ENCODE measurements at places on chromosomes 2 and 18. TPM values are rescaled to one million over a fixed set of nuclear protein-coding genes. Genes with fewer than 3 reads are reported as not detected.

DNA sequence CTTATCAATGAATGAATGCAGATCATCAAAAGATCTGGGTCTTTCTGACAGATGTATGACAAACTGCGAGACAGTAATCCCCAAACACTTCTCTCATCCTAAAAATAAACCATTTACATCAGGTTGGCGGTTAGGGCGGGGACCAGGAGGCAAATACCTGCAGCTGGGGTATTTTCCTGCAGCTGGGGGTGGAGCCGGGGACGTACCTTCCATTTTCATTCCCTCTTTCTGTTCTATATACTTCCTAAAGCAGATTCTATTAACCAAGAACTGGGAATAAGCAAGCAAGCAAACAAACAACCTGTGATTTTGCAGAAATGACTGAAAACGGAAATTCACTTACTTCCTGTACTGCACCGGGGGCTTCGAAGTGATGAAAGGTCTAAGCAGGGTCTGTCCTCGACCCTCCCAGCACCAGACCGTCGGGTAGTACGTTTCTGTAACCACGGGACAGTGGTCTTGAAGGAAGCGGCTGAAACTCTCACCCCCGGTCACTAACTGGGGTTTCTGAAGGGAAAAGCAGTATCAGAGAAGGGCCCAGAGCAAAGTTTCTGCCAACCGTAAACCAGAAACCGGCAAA, 1.2 kb downstream of the ABHD3 start:
- no peak for DNase-seq

- no peak for DNase-seq
These were observed 84.0 kb upstream of the BOD1L2 start for GRCh38 chr18:57062844-57063243.

- peak; percentile 84 for DNase-seq
These were observed 19.2 kb downstream of the NEURL3 start for GRCh38 chr2:96485751-96486651.

DNA sequence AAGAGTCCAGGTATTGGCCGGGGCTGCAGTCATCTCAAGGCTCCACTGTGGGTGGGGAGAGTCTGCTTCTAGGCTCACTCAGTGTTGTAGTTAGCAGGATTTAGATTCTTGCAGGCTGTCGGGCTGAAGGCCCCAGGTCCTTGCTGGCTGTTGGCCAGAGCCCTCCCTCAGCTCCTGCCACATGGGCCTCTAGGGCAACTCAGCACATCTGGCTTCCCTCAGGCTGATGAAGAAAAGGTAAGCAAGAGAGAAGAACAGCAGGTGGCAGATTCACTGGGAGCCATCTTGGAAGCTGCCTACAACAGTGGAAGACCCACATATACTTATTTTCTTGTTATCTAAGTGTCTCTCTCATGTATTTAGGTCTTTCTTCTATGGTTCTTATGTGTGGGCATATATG, 4.3 kb downstream of the MRPS9 start:
- no peak for DNase-seq

- DNase-seq: peak; percentile 76
These were observed 89.5 kb upstream of the STK39 start for GRCh38 chr2:168336786-168337388.

GRCh38 chr18:30004965-30005364, 1037.6 kb downstream of the DSC3 start:
- DNase-seq: no peak

- DNase-seq: no peak
These were observed 694.5 kb downstream of the TDRD15 start for GRCh38 chr2:21818212-21818795.

GRCh38 chr2:112835536-112836162, 930 bp downstream of the IL1B start:
- DNase-seq: no peak

DNA sequence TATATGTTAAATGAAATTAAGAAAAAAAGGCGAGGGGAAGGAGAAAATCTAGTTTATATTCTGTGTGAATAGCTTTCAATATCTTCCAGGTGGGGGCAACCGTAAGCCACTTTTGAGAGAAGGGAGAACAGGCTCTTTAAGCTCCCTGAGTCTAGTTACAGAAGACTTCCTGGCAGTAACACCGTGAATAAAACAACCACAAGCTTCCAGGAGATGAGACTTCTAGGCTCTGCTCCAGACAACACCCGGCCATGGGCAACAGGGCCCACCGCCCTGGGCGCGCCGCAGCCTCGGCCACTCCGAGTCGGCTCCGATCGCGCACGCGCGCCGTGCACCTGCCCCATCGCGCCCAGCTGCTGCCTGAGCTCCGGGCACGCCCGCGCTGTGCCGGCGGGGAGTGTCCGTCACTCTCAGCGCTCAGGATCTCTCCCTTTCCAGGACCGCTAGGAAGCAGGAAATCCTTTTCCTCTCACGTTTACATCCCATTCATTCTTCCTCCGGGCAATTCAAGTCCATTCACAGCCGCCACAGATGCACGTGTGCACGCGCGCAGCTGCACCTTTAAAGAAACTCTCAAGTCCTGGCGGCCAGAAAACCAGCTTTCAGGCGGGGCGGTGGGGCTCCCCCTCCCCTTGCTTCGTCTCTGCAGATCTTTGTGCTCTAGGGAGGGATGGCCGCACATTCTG, 19.4 kb upstream of the PAX3 start:
- DNase-seq: peak; percentile 85

DNA sequence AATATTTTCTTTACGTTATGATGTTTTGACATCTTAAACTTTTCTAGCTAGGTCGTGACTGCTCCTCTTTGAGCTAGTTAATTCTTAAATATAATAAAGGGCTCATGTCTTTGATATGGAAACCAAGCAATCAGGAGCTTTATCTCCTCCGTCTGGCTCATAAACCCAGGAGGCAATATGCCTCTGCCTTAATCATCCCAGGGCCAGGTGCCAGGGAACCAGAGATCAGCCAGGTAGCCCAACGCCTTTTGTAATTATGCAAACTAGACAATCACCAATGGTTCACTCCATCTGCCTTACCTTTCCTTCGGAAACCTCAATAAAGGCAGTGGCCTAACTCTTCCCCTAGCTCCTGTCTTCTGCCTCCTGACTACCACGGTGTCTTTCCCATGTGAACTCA, 213.7 kb downstream of the KCNJ3 start:
- no peak for DNase-seq

- no peak for DNase-seq
These were observed 191.0 kb upstream of the FN1 start for GRCh38 chr2:215626812-215627281.

- DNase-seq: no peak
These were observed 58.0 kb downstream of the NYAP2 start for GRCh38 chr2:225457482-225457881.

DNA sequence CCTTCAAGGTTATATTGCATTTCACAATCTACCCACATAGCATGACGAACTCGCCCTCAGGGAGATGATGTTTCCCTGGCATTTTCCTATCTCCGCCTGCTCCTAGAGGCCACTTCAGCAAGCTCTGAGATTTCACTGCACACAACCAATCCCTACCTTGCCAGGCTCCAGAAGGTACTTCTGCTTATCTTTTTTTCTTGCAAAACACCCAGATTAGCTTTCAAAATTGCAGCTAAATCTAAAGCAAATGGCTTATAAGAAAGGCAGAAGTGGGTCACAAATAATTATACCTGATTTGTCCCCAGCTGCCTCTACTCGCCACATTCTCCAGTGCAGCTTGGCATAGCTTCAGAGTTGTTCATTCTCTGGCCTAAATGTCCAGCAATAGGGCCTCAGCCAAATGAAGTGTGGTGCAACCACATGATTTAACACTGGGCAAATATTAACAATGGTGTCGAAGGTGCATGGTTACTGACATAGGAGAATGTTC, 32.4 kb upstream of the MRPL19 start:
- no peak for DNase-seq

- DNase-seq: no peak
These were observed 204.2 kb downstream of the CBLN2 start for GRCh38 chr18:72339976-72340375.

GRCh38 chr2:84902526-84902925, 2.9 kb upstream of the TMSB10 start:
- no peak for DNase-seq

GRCh38 chr2:17255071-17255470, 263.2 kb downstream of the RAD51AP2 start:
- DNase-seq: no peak

DNA sequence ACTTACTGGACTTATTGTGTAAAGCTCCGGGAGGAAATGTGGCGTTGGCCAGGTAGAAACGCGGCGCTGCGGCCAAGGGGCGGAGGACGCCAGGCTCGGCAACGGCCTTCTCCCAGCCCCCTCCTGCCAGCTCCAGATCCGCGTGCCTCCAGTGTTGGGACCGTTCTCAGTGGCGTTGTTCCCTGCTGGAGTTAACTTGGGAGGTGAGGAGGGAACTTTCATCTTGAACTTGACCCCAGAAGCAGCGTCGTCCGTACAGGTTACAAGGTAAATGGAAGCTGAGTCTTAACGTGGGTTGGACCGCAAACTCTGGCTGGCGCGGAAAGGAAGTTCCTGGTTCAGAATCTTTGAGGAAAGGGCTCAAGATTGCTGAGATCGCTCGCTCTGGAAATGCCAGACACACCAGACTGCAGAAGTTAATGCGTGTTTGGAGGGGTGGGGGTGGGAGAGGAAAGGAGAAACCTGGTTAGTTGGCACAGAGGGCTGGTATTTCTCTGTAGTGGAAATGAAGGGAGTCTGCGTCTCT, 1.3 kb downstream of the TANC1 start:
- peak; percentile 79 for DNase-seq

DNA sequence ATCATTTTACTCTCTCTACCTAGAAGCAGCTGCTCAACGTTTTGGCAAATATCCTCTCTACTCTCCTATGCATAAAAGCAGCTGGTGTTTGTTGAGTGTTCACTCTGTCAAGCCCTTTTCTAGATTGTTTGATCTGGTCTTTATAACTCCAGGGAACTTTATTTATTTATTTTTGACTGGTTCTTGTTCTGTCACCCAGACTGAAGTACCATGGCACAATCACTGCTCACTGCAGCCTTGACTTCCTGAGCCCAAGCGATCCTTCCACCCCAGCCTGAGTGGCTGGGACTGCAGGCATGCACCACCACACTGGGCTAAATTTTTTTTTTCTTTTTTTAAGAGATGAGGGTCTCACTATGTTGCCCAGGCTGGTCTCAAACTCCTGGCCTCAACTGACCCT, 12.7 kb downstream of the CATIP start:
- peak; percentile 70 for DNase-seq

DNA sequence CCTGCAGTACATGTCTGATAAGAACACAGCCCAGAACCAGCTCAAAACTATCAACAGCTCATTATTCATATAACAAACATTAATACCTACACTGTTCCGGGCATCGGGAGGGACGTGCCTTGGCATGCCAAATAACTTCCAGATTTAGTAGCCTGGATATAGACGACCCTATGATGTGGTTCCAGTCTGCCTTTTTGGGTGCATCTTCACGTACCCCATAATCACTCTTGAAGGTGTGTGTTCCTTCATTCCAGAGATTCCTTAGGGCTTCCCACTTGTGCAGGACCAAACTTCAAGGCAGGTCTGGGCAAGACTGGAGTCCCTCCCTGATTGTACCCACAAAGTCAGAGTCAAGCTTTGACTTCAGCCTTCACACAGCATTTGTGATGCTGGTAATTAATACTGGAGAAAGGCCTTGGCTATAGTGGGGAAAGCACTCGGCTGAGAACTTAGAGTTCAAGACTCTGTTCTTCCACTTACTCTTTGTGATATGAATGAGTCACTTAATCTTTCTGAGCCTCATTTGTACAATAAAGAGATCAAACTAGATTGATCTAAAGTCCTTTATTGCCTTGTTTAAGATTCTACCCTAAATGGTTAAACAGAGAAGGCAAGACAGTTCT, 27.7 kb upstream of the SPATS2L start:
- no peak for DNase-seq

DNA sequence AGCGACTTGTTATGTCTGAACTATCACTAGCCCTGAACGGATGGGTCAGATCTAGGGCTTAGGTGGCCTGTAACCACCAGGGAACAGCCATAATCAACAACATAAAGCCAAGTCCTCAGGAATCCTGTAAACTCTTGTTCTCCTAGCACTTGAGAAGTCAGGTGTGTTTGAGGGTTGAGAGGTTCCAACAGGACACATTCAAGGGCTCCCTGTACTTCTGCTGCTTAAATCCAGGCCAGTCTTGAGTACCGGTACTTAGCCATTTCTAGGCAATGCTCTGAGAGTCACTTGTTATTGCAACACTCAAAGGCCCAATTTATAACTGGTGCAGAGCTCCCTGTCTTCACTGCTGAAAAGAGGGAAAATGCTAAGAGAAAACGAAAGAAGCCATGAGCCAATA, 21.6 kb upstream of the SLC40A1 start:
- DNase-seq: no peak

DNAJC5G gene
- total RNA-seq: not detected

BAZ2B gene
- total RNA-seq: 91.9 TPM

RGPD3 gene
- 0.12 TPM for total RNA-seq

PFN4 gene
- total RNA-seq: 1.5 TPM

MATN3 gene
- total RNA-seq: 11.7 TPM

SUMO1 gene
- 75.6 TPM for total RNA-seq

Measured in upper lobe of right lung (tissue), 1 donor.